ENCODE measurements at places on chromosomes 4 and X.
A peak's percentile ranks its signal among the peaks of the same experiment; 100 is the strongest.

DNA sequence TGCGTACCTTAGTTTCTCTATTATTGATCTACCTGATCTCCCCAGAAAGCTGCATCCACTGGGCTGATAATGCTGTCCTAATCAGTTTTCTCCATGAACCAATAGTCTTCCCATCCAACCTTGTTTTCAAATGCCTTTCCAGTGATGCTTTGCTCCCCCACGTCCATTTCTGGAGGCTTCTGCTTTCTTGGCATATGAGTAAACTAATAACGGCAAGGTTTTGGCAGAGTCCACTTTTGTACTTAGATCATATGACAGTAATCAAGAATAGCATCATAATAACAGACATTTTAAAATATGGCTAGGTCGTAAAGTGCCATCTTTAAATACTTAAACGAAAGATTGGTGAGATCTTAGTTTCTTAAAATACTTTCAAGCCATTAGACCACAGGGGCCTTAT lies 38.4 kb upstream of the FAM9B start:
- no peak for DNase-seq

GRCh38 chr4:63296773-63297172 lies 1112.5 kb downstream of the TECRL start:
- DNase-seq: no peak

DNA sequence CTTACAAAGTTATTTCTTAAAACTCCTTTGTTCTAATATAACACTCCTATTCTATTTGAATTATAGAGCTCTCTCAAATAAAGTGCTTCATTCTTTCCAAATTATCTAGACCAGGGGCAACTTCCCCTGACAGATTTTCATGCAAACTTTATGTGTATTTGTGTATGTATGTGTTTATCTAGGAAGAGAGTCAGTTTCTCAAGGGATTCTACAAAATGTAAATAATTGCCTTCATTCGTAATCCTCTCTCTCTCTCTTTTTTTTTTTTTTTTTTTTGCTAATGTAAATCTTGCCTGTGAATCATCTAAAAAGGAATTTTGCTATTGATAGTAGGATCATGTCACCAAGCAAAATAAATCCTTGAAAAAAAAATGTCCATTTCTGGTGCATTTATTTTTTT lies 38.9 kb upstream of the RBPJ start:
- no peak for DNase-seq

DNA sequence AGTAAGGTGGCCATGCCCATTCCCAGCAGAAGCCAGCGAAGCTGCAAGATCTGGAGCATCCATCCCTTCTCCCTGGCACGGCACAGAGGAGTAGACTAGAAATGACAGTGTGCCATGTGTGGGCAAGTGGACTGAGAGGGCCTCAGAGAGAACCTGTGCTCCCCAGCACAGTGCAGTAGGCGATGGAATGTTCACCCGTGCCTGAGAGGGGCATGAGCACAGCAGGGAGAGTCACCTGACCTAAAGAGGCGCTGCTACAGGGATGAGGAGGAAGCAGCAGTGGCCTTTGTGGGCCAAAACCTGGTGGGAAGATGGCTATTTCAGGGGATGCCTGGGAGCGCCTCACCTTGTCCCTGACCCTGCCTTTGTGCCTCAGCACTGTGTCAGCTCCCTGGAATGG lies 8.0 kb upstream of the CDKN2AIP start:
- no peak for DNase-seq

- no peak for DNase-seq
These were observed 8.9 kb downstream of the FAT4 start for GRCh38 chr4:125323654-125324053.

DNA sequence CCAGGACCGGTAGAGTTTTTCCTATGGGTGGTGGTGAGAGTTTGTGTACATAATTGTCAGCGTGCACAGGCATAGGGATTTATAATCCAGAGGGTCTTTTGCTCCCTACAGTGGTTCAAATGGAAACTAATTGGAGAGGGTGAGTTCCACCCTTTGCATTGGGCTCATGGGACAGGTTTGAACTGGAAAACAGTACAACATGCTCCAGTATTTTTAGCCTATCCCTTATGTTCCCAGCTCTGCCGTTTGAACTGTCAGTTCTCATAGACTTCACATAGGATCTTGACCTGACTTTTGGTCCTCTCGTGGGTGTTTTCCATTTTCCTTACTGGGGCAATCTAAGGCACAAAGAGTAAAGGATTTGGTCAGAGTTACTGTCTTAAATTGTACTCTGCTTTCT lies 31.8 kb downstream of the FHL1 start:
- DNase-seq: no peak

- DNase-seq: no peak
These were observed 16.8 kb downstream of the APBB2 start for GRCh38 chr4:41197495-41197894.

- DNase-seq: no peak
These were observed 143.4 kb upstream of the MED14 start for GRCh38 chrX:40878766-40879165.

- no peak for DNase-seq
These were observed 55.6 kb downstream of the SPATA18 start for GRCh38 chr4:52106660-52107059.

- DNase-seq: no peak
These were observed at the start of gene S100P for GRCh38 chr4:6693231-6694176. Gene S100P, plus strand, starts transcription at chr4:6693878. Its CDS starts 55 bp downstream, at chr4:6693933.

DNA sequence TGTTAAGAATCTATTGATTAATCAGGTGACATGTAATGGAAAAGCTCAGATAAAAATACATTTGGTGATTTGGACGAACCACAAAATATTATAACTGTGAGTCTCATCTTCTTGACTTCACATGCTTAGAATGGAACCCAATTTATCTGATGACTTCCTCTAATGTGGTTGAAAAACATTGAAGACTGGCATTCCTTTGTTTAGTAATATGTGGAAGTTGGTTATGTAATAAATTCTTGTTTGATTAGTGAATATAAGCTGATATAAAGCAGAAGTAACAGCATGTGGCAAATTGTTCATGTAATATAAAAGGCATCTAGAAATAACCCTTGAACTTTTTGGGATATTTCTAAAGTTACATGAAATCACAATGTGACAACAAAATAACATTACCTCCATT lies 9.7 kb downstream of the GIMD1 start:
- peak; percentile 18 for DNase-seq

- DNase-seq: no peak
These were observed 93.9 kb upstream of the ANKRD50 start for GRCh38 chr4:124806403-124806802.

DNA sequence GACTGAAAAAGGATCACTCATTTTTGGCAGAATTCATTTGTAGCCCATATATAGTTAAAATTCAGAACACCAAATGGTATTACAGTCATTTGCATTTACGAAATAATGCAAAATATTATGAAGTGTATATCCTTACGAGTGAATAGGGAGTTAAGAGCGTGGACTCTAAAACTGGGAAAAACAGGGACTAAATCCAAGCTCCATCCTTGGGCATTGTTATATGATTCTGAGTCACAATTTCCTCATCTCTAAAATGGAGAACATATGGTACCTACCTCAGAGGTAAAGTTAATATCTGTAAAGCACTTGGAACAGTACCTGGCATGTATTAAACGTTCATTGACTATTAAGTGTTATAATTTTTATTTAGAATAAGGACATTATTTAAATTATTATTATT lies 106.3 kb downstream of the ZAR1 start:
- DNase-seq: no peak

DNA sequence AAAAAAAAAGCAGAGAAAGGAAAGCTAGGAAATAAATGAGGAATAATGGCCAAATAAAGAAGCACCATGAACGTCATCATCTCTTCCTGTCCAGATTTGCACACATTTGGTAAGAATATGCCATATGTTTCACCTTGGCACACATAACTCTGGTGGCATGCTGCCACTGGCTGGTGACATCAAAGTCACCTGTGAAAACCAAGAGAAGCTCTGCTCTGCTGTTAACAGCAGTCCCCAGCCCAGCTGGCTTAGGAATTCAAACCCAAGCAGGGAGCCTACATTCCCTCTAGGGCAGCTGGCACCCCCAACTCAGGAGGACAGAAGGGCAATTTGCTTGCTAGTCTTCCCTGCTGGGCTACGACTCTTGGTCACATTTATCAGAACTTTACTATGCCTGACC lies 77.6 kb downstream of the RASL11B start:
- no peak for DNase-seq

DNA sequence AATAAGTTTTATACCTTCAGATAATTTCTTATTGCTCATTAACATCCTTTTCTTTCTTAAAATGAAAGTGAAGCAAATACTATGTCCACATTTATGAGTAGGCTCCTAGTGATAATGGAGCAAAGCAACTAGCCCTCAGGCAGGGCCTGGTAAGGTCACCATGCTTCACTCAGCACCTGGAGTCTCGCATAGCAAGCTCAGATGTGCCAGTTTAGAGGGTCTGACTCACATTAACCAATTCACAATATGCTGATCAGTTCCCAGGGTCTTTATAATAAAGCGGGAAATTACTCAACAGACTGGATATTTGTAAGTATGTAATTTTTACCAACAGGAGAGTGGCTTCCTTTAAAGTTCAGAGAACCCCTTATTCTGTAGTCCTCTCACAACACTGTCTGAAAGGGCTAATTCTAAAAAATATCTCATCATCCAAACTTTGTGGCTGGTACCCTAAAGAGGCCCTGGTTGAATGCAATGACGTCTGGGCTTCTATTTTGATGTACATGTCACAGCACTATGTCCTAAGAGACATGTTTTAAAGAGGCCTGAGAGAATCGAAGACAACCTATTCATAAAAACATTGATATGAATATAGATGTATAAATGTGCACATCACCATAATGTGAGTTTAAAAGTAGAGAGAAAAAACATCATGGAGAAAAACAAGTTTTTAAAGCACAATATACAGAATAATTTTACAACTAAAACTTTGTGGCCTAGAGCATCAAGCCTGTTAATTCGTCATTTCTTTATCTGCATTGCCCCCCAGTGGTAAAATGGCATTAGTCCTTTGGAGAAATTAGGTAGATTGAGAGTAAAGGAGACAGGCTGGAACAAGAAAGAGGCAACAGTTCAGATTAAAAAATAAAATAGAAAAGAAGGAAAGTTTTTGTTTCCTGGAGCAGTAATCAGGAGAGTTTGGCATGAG lies 44.3 kb downstream of the IL21 start:
- peak; percentile 78 for DNase-seq

GRCh38 chrX:131305926-131306325 lies 16.8 kb upstream of the IGSF1 start:
- DNase-seq: no peak

DNA sequence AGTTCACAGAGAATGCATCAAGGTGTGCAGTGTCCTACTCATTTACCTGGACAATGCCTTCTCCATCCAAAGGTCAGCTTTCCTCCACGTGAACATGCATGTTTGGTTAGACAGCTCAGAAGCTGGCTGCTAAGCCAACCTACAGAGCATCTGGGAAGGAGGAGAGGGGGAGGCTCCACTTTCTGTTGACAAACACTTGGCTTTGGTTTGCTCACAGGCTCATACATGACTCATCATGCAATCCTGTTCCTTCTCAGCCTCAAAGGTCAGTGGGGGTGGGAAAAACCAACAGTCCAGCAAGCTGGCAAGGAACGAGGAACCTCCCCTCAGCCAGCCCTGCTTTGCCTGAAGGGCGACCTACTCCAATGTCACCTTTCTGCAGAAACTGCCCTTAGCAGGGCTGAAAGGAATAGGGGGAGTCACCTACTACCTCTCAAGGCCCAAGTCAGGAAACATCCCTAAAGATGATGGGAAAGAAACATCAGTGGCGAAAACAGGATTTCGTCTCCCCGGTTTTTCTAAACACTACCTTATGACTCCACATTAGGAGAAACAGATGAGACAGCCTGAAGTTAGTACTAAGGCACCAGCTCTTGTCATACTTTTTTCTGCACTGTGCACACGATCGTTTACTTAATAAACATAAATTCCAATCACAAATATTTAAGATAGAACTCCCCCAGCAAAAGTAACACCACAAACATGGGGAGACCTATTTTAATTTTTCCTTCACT lies 37.9 kb downstream of the RELL1 start:
- no peak for DNase-seq

GRCh38 chrX:34810916-34811315 lies 131.7 kb upstream of the FAM47B start:
- DNase-seq: no peak

- no peak for DNase-seq
These were observed 622 bp downstream of the KLKB1 start for GRCh38 chr4:186227744-186228513.

DNA sequence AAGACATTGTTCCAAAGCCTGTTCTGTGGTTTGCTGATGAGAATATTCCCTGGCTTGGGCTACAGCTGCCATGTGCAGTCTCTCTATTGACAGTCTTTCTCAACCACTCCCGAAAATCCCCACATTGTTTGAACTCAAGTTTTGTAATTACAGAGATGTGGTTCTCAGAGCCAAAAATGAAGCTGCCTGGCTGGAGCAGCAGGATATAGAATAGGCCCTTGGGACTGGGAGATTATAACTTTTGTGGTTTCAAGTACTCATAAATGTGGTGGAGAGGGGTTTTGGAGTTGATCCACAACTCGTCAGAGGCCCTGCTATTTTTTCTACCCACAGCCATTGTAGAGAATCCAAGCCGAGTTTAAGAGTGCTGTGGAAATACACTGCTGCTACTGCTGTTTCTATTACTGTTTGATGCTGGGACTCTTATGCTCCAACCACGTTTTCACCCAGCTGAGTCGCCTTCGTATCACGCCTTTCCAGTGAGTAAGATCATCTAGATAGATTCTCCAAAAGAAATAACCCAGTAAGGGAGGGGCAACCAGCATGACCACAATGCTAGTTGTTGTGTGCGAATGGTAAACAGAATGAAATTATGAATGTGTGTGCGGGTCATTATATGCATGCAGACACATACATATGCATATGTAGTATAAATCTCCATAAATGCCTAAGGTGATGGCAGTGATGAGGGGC lies 57.1 kb upstream of the ATXN3L start:
- DNase-seq: peak; percentile 71

DNA sequence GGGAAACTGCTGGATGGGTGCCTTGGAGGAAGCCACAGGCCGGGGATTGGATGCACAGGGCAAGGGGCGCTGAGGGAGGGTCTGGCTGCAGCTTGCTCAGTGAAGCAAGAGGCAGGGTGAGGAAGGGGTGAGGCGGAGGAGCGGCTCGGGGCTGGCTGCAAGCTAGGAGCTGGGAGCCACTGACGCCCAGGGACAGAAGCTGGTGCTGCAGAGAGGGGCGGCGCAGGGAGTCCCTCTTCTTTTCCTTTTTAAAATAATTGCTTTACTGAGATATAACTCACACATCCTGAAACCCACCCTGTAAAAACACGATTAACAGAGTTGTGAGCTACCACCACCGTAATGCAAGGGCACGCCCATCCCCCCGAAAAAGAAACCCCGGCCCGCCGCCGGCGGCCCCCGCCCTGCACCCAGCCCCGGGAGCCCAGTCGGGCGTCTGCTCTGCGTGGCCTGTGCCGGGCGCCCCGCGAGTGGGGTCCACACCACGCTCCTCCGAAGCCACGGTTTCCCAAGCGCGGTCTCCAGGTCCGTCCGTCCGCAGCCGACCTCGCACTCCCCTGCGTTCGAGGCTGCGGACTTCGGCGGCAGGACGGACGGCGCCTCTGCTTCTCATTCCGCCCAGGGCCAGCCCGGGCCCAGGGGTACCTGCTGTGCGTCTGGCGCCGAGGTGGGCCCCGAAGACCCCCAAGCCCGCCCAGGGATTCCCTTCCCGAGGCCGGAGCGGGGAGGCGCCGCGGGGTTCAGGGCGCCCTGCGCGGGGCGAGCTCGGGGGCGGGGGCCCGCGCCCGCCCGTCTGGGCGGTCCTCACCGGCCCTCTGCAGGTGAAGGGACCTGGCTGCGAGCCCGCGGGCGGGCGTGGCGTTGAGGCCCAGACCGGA lies 866 bp upstream of the UVSSA start:
- peak; percentile 83 for DNase-seq

All from common myeloid progenitor, CD34-positive (primary cell).